ENCODE measurements at places on chromosomes 6 and 20.

DNA sequence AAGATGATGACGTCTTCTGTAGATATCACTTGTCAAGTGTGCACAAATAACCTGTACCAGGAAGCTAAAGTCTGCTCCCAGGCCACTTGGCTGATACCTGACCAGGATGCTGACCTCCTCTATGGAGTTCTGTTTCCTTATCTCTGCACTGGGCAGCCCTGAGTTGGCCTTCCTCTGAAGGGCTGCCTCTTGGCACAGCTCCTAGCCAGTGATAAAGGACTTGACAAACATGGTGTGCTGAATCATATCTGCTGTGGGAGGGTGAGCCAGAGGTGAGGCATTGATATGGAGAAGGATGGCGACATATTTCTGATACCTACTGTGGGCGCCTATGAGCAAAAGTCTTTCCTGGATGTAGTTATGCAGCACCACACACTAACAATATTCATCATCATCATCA is 32.8 kb upstream of the FOXA2 start:
- DNase-seq: peak; percentile 0

GRCh38 chr6:158954753-158955152 is 45.2 kb downstream of the RSPH3 start:
- DNase-seq: no peak

GRCh38 chr20:62980970-62981369 is 25.8 kb downstream of the BHLHE23 start:
- DNase-seq: no peak

DNA sequence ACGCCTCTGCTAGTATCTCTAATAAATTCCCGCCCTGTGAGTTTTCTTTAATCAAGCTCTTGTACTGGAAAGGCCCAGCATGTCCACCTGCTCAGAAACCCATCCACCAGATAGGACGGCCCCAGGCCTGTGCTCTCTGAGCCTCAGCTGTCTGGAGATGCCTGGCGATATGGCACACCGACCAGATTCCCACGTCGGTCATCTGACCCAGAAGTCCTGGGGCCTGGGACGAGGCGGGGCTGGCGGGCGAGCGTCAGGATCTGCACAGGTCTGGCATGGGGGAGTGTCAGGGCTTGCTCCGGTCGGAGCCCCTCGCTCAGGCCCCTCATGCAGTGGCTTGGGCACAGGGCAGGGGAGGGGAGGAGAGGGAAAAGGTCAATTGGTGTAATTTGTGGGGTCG is 10.2 kb downstream of the RNASET2 start:
- no peak for DNase-seq

- no peak for DNase-seq
Observed at GRCh38 chr20:57592263-57593092, 27.7 kb downstream of the ZBP1 start.

DNA sequence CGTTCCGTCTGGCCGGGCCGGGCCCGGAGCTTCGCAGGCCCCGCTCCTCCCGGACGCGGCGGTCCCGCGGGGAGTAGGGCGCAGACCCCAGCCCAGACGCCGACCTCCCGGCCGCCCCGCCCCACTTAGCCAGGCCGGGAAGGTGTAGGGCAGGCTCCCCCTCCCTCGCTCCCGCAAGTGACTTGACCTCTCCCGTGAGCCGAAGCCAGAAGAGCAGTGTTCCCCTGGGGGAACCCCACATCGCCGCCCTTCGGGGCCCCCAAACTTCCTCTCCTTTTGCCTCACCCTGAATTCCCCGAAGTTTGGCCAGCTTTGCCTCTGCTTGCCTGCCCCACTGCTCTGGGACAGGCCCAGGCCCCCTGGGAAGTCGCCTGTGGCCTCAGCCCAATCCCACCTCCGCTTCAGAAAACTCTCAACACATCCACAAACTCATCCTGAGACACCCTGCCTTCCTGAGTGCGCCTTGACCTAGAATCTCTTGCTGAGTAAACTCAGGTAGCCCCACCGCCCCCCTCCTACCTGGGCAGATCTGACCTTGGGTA is 524 bp upstream of the NOL4L start:
- DNase-seq: no peak

- no peak for DNase-seq
Observed at GRCh38 chr6:41439524-41440418, 104.4 kb downstream of the NCR2 start.

DNA sequence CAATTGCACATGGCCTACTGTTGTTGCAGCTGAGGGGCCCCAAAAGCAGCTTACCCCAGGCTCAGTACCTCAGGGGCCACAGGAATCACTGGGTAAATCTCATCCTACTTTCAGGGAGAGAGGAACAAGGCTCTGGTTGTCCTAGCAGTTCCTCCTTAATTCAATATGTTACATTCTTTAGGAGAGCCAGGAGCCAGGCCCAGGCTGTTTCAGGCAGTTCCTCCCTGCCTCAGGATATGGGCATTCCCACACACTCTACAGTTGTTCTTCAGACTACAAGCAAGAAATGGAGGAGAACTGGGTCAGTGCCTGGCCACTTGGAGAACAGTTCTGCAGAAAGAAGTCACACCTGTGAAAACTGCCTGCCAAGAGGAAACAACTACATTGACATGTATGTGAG is 9.6 kb upstream of the BTN3A2 start:
- DNase-seq: no peak

GRCh38 chr6:14984519-14984853 is 261.4 kb upstream of the JARID2 start:
- peak; percentile 64 for DNase-seq

DNA sequence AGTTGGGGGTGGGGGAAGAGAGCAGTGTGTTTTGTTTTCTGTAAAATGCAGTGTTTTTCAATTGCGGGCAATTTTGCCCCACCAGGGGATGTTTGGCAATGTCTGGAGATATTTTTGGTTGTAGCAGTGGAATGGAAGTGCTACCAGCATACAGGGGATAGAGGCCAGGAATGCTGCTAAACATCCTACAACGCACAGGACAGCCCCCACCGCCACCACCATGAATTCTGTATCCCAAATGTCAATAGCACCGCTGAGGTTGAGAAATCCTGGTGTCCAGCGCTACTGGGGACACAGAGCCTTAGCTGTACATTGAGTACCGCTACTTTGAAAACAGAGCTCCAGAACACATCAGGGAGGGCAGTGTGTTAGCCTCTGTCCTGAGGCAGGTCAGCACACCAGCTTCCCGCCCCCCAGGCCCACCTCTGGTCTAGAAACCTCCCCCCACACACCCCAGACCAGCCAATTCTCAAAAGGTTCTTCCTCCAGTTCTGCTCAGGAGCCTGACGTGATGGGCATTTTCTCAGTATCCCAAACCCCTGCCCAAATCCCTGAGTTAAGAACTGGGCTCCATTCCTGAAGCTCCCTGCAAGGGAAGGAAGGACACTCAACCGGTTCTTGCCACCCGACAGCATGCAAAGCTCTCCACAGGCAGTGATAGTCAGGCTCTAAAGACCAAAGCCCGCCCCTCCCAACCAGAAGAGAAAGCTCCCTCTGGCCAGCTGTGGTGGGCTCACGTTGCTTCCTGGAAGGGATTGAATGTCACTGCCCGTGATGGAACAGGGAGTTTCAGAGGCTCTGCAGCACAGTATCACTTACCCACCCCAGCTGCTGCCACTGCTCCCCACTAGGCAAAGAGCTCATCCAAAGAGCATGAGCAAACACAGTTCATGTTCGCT is 321.5 kb upstream of the JARID2 start:
- DNase-seq: no peak

Data from fibroblast of the aortic adventitia (primary cell).